ENCODE measurements at places on chromosomes 12 and 14.
A peak's percentile ranks its signal among the peaks of the same experiment; 100 is the strongest.

- DNase-seq = no peak
These were observed 20.3 kb downstream of the RTL1 start for GRCh38 chr14:100882991-100883788.

DNA sequence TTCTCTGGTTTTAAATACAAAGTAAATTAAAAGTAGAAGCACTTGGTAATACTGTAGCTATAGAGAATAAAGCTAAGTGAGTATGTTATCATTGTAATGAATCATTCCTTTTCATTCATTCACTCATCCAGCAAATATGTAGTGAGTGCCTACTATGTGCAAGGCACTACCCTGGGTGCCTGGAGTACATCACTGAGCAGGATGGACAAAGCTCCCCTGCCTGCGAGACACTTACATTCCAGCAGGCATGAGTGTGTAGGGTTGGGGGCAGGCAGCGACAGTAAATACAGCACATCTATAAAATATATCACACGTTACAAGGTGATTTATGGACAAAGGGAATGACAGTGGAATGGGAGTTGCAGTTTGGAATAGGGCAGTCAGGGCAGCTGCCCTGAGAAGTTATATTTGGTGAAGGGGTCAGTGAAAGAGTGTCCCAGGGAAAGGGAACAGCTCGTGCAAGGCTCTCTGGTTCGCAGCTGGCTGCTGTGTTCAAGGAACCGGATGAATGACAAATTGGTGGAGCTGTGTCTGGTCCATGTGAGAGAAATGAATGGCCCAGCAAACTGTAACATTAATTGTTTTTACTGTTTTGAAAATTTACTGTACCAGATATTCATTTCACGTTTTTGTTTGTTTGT is 159.6 kb downstream of the CRADD start:
- DNase-seq = no peak

- no peak for DNase-seq
These were observed 90.7 kb downstream of the RERG start for GRCh38 chr12:15130541-15130940.

GRCh38 chr12:76948879-76949278 is 70.1 kb upstream of the CSRP2 start:
- no peak for DNase-seq

GRCh38 chr12:12744546-12745305 is 27.6 kb downstream of the CDKN1B start:
- no peak for DNase-seq

- DNase-seq = peak; percentile 84
These were observed at the start of gene ZFP36L1 for GRCh38 chr14:68792979-68793733. TSS of gene ZFP36L1 (minus strand) at chr14:68793067. CDS start at chr14:68792938, 129 bp downstream.

DNA sequence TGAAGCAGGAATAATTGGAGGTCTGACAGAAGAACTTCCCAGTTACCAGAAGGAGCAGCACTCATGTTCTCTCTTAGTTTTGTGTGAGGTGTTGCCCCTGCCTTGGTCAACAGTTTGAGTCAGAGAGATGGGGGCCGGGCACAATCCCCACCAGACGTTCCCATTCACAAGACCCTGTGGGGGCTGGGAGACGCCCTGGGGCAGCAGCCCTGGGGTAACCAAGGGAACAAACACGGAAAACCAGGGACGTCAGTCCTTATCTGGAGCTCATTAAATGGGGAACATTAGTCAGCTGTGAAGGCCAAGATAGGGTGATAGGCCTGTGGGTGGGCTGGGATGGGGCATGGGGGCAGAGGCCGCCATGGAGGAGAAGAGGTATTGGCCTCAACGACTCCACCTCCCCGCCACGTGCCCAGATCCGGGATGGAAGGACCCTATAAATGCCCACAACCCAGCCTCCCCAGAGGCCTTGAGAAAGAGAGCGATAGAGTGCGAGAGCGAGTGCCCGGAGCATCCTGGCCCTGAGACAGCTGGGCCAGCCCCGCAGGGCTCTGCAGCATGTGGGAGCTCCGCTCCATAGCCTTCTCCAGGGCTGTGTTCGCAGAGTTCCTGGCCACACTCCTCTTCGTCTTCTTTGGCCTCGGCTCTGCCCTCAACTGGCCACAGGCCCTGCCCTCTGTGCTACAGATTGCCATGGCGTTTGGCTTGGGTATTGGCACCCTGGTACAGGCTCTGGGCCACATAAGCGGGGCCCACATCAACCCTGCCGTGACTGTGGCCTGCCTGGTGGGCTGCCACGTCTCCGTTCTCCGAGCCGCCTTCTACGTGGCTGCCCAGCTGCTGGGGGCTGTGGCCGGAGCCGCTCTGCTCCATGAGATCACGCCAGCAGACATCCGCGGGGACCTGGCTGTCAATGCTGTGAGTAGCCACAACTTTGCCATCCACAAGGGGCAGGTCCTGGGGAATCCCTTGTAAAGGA is at the start of gene AQP2:
Gene AQP2 (plus strand): TSS at position 465 of the 979 bp plus-strand sequence. CDS start 94 bp downstream, at position 559.
- DNase-seq = no peak

DNA sequence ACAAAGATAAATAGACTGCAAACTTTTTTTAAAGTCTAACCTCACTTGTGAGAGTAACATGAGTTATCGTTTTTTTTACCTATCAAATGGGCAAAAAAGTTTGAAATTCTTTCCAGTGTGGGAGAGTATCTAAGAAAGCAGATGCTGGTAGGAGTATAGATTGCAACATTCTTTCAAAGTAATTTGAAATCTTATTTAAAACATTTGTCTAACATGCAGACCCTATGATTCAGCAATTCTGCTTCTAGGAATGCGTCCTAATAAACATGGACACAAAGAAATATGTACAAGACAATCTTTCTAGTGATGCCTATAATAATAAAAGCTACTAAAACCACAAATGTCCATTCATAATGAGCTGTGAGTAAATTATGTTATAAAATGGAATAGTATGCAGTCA is 110.4 kb upstream of the TMCC3 start:
- DNase-seq = no peak

GRCh38 chr12:19643635-19644034 is 204.3 kb downstream of the AEBP2 start:
- DNase-seq = peak; percentile 71

DNA sequence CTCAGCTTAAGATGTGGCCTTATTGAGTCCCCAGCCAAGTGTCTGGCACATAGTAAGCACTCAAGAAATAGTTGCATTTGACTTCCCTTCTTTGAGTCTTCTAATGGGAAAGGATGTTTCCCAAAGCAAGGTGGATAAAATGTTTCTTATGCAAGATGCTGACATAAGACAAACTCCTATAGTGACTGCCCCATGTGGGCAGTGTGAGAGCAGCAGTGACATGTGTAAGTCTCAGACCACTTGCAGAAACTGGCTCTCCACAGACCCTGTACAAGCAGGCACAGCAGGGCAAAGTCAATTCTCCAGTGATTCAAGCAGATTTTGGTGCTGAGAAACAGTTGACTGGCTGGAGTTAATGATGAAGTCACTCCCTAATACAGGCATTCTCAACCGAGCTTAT is 255.3 kb downstream of the ANO2 start:
- no peak for DNase-seq

DNA sequence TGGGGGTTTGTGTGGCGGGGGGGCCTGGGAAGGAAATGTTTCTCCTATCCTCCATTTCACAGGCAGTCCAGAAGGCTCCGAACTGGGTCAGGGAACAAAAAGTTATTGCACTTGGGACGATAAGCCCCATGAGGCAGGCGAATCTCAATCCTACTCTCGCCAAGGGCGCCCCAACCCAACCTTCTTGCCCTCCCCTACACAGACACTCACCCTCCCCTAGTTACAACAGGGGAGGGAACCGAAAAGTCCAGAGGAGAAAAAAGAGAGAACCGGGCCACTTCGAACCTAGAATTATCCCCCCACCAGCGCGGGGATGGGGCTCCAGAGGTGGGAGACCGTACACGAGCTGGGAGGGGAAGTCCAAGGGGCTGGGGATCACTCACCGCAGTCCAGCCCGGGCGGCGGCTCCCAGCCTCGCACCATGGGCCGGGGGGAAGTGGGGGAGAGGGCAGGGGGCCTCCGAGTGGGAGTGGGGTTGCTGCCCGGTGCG is 357 bp downstream of the HOMEZ start:
- no peak for DNase-seq

GRCh38 chr12:58458102-58458501 is 462.2 kb downstream of the LRIG3 start:
- DNase-seq = no peak

- DNase-seq = no peak
These were observed 338.1 kb downstream of the SOX5 start for GRCh38 chr12:23611320-23611719.

DNA sequence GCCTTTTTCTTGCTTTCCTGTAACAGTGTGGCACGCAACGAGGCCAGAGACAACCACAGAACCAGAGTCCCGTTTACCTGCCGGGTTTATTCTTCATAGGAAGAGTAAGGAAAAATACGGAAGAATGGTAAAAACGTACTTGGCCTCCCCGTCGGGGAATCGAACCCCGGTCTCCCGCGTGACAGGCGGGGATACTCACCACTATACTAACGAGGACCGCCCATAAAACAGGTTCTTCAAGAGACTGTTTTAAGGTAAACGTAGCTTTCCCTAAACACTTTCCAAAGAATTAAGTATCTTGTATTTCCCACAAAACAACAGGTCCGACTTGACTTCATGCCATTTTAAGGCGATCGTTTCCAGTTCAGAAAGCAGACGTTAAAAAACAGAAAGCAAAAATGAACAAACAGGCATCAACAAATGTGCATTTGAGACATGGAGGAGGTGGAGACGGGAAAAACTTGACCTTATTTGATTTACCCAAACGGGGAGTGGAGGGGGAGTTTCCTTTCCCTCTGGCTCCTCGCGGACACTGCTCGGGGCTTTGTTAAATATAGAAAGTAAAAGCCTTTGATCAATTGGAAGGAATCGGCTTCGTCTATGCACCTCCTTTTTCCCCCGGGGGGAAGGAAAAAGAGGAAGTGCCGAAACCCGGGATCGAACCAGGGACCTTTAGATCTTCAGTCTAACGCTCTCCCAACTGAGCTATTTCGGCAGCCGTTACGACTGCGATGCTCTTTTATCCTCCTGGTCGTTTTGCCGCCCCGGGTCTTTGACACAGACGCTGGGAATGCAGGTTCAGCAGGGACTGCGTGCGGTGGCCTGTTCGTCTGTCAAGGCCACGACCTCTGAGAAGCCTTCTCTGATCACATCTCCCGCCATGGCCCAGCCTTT is 13.0 kb upstream of the UBC start:
- peak; percentile 81 for DNase-seq

GRCh38 chr14:95098984-95099599 is 58.2 kb downstream of the DICER1 start:
- DNase-seq = peak; percentile 53

GRCh38 chr14:56129092-56129491 is 10.9 kb downstream of the PELI2 start:
- peak; percentile 38 for DNase-seq

DNA sequence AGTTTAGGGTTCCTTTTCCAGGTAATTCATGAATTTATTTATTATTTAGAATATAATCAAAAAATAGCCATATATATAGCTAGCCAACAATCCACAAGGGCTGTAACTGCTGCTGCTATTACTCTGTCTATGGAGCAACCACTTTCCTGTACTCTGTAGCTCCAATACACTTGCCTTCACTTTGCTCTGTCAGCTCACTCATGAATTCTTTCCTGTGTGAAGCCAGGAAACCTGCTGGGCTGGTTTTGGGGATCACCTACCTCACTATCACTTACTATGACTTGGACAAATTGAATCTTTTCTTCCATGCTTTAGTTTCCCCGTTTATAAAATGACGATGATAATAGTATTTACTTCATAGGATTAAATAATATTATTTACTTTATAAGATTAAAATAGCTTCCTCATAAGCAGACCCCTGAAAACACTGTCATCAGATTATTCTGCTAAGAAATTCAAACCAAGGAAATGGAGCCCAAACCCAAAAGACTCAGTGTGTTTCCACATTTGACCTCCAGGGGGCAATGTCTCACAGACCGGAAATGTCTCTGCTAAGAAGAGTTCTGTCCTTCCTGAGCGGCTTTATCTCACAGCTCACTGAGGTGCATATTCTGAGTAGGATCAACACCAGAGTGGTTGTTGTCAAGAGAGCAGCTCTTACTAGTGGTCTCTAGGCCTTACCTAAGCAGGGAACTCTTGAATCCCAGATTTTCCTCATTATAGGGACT is 457.1 kb downstream of the DAD1 start:
- DNase-seq = peak; percentile 25

DNA sequence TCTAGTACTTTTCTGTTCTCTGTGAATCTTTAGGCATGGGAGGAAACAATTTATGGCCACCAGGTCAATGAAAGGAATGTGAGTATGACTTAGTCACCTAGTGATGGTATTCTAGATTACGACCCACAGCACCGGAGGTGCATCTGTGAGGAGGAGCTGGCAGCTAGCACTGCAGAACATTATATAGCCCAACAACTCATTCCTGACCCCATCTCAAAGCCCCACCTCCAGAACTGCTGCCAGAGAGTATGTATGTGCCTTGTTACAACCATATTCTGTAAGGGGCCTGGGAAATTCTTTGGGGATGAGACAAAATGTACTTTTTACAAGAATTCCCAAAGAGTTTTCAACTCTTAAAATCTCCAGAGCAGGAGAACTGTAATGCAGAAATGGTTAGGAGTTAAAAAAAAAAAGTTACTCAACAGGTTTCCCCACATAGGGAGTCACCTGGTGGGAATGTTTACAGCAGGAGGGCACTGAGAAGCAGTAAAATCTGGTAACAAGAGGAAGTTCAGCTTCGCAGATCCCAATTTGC is 34.9 kb upstream of the CERS5 start:
- peak; percentile 58 for DNase-seq

DNA sequence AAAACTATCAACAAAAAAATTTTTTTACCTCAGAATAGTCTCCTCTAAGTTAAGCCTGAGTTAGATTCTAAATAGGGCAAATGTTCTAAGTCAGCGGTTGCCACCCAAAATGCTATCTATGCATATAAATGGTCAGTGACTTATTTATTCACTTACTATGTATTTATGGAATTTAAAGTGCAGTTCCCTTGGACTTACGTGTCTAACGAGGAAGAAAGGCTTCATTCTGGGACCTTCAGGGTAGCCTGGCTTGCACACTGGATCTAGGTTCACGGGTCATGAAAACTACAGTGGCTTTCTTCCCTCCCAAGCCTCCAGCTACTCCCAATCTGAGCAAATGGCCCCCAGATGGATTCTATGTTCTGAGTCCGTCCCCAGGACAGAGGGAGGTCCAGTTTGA is 77.1 kb downstream of the ARF6 start:
- no peak for DNase-seq

DNA sequence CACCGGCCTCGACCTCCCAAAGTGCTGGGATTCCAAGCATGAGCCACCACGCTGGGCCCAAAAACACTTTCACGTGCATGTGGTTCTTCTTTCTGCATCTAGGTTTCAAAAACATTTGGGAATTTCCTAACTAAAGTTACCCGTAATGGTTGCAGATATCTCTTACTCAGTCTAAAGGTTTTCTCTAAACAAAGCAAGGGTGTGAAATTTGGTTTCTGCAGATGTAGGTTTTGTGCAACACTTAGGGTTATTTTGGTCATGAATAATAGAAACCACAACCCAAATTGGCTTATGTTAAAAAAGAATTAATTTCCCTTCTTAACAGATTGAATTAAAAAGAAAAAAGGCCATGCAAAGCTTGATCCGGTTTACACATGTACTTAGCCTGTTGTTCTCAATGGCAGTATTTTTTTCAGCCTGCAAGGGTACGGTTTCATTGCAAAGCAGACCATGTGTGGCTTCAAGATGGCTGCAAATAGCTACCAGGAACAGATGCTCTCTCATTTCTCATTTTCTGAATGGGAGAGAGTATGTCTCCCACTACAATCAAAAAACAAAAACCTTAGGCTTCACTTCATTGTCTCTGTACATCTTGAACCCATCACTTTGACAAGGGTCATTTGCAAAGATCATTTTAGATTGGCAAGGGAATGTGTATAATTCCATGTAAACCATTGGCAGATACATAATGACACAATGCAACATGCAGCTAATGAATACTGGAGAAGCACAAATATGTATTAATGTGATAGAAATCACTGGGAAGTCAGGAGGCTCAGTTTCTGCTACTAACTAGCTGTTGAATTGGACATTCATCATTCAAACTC is 491.2 kb upstream of the FLRT2 start:
- no peak for DNase-seq

Data from iPS-NIHi11 (cell line).